Inflammatory macrophage treated with lipopolysaccharide for 1 hour (primary cell): ENCODE measurements at places on chromosomes 7 and 10.

GRCh38 chr10:75208181-75208580 lies 2.4 kb upstream of the VDAC2 start:
- DNase-seq = no peak

GRCh38 chr10:128599030-128599429 lies 472.8 kb upstream of the MKI67 start:
- DNase-seq = no peak

GRCh38 chr10:14558025-14558424 lies 216.7 kb downstream of the FAM107B start:
- DNase-seq = no peak

- no peak for DNase-seq
Measured at GRCh38 chr10:98169379-98169778, 34.9 kb downstream of the R3HCC1L start.

DNA sequence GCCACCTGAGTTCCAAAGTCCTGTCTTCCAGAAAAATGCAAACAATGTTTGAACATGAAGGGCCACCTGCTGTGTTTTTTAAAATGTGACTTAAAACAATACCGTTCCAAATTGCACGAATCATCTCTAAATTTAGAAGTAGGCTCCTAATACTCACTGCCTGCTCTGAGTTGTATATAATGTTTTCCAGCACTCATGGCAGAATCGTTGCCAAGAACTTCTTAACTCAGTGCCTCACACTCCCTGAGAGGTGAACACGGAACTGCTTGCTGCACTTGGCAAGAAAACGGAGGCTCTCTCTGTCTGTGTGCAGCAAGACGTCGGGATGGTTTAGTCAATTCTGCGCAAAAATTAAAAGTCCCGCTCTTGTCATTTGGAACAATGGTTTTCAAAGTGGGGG lies 757.3 kb upstream of the AUTS2 start:
- no peak for DNase-seq

DNA sequence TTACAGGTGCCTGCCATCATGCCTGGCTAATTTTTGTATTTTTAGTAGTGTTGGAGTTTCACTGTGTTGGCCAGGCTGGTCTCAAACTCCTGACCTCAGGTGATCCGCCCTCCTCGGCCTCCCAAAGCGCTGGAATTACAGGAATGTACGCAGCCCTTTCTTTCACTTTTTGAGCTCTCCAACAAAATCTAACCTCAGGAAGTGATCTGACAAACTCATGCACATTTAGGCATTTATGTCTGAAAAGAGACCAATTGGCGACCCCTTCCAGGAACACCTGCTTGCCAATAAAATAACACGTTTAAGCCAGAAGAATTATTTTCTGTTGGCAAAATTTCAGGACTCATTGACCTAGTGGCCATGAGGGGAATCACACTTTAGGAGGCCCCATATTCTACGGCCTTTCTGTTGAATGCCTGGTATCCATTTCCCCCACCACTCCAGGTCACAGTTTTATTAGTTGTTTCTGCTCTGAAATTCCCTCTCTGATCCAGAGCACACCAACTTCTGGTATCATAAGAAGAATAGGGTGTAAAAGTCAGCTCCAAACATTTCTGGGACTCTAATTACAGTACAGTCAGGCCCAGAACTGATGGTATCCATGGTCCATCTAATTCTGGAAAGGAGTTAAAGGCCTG lies 65.8 kb upstream of the FRMD4A start:
- no peak for DNase-seq

- DNase-seq = no peak
Measured at GRCh38 chr7:2645274-2645868, 13.6 kb downstream of the TTYH3 start.

- no peak for DNase-seq
Measured at GRCh38 chr7:42550706-42551470, 313.9 kb upstream of the GLI3 start.

DNA sequence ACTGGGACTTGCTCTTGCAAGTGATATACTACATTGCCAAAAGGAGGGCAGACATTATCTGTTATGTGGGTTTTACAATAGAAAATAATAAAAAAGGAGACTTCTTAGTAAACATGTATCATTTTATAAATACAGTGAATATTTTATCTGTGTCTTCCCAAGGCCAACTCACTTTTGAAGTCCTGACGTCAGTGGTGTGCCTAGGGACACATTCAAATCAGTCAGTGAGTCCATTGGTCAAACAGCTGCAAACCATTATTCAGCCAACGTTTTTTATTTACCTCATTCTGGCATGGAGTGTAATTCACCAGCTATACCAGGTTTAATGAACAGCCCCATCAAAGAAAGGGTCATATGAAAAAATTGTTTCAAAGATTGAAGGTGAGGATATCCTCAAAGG lies 263.7 kb downstream of the IPMK start:
- DNase-seq = no peak

DNA sequence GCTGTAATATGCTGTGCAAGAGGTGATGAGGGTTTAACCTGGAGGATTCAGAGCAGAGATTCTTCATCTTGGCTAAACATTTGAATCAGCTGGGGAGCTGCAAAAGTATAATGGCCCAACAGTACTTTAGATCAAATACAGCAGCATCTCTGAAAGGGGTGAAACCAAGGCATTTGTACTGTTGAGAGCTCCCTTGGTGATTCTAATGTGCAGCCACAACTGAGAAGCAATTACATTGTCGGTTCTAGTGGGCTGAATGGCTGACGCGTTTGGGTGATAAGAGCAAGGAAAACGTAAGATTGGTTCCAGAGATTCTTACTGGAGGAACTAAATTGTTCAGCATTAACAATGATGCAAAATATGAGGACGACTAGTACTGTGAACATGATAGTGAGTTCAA lies 269.7 kb downstream of the AGMO start:
- no peak for DNase-seq

DNA sequence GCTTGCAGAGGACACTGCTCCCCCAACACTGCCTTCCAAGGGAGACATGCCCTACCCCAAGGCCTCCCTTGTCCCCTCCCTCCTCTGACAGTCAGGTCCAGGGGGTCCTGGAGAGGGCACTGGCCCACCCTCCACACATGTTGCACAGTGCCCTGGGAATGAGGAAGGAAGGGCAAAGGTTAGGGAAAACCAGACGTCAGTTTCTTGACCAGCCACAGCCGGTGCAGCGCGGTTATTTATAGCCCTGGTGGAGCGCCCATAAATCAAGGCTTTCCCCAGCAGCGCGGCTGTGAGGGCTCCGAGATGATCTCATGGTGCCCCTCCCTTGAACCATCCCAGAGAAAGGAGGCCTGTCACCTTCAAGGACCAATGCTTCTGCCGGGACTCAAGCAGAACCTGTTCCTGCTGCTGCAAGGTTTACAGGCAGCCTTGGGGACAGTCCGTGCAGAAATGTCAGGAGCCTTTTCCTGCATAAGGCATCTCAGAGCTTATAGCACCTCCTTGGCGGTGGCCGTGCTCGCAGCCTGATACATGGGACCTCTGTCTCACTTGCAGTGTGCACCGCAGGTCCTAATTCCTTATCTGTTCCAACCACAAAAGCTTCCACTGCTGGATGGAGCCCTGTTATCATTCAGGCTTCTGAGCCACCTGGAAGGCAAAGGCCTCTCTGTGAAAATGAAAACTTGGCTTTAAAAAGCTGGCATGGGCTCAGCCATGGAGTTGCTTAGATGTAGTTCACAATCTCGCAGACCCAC lies 127.3 kb downstream of the LHPP start:
- peak; percentile 28 for DNase-seq

DNA sequence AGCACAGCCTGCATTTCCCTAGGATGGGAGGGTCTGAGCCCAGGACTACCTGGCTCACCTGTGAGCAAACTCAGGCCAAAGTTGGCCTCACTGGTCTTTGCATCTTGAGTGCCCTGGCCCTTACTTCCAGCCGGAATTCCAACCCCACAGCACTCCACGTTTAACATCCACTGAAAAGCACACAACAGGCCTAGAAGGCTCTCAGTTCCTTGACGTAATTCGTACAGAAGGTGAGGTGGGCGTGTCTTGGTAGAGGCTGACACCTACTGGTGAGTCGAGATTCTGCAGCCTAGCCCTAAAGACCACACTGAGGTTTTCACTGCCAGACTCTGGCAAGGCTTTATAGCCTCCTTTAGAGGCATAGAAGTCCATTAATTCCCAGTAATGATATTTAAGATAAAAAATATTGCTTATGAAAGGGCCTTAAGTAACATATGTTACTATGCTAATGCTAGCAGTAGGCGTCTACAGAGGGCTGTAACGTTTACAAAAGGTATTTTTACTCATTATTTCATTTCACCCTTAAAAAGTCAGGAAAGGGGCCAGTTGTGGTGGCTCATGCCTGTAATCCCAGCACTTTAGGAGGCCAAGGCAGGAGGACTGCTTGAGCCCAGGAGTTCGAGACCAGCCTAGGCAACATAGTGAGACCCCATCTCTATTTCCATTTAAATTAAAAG lies 95.8 kb downstream of the HIP1 start:
- peak; percentile 94 for DNase-seq

- no peak for DNase-seq
Measured at GRCh38 chr10:101749047-101750016, 26.6 kb downstream of the FGF8 start.

- peak; percentile 79 for DNase-seq
Measured at GRCh38 chr7:129609666-129610065, 1.9 kb upstream of the NRF1 start.

- no peak for DNase-seq
Measured at GRCh38 chr7:2702594-2702957, 14.6 kb downstream of the AMZ1 start.

DNA sequence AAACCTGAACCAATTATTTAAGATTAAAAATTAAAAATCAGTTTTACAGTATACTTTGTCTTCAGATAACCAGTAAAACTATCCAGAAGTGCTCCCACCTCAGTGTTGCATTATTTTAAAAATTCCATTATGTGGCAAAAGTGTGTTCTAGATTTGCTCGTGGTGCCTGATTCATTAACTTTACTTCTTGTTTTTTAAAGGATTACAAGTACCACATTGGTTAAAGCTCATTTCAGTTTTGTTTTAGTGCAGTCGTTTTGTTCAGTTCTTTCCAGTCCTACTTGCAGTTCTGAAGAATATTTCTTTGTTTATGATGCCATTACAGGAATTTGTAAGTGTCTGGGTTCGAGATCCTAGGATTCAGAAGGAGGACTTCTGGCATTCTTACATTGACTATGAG lies 69.0 kb downstream of the SNX10 start:
- DNase-seq = peak; percentile 99

DNA sequence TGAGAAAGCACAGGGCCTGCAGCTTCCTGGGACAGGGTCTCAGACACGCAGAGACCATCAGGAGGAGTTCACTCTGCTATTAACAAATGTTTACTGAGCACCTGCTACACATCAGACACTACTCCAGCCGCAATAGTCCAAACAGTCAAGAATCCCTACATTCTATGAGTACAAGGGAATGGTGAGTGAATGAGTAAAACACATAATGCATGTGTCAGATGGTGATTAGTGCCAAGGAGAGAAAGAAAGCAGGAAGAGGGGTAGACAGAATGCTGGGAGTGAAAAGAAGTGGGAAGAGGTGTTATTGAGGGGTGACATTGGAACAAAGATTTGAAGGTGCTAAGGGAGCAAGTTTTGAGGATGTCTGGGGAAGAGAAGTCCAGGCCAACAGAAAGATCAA lies 634.2 kb upstream of the GALNT17 start:
- no peak for DNase-seq

DNA sequence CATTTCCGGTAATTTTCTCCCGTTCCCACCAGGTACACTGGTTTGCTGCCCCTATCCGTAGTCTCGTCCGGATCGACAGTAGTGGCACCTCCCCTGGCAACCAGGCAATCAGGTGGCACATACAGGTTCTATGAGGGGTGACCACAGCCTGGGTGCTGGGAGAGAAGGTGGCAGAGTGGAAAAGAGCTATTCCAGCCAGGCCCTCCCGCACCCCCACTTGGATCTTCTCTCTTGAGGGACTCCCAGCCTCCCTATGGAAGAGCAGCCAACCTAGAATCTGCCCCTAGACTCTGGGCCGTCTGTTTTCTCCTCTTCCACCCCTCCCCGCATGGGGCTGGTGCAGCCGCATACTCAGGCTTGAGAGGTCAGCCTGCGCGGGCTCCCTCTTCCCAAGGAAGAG lies 58.6 kb downstream of the GPR26 start:
- no peak for DNase-seq

GRCh38 chr10:114810926-114811325 lies 10.7 kb upstream of the FHIP2A start:
- no peak for DNase-seq

DNA sequence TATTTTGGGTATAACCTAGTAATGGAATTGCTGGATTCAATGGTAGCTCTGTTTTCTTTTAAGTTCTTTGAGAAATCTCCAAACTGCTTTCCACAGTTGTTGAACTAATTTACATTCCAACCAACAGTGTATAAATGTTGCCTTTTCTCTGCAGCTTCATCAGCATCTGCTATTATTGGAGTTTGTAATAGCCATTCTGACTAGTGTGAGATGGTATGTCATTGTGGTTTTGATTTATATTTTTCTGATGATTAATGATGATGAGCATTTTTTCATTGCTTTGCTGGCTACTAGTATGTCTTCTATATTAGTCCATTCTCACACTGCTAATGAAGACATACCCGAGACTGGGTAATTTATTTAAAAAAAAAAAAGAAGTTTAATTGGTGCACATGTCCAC lies 248.6 kb upstream of the MAGI2 start:
- no peak for DNase-seq

DNA sequence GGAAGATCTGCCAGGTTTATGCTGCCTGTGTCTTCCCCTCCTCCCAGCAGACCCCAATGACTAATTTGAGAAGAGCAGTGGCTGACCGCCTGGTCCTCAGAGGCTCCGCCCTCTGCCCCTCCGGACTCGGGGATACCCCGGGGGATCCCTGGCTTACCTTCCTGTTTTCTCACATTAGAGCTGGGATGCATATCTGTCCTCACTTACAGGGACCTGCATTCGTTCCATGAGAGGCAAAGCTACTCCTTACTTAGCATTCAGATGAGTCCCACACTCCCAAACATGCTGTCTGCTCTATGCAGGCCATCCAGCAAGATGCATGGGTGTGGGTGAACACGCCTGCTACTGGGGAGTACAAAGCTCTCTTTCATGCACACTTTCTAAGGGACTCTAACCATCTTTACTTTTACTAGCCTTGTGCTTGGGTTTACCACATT lies 24.0 kb downstream of the VOPP1 start:
- DNase-seq = peak; percentile 45

DNA sequence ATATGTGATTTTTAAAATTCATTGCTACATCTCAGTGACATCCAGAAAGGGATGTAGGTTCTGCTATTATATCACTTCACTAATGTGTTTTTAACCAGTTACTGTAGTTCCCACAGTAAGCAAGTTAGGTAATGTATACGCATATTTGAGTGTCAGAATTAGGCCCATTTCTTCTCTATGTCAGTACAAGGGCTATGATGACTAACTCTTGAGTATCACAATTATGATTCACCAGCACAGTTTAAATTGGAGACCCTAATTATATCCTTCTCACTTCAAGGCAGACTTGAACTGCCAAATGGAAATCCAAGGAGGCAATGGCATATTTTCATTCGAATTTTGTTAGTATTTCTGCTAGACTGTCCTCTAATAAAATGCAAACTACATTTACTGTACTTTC lies 23.6 kb downstream of the BZW2 start:
- DNase-seq = no peak

DNA sequence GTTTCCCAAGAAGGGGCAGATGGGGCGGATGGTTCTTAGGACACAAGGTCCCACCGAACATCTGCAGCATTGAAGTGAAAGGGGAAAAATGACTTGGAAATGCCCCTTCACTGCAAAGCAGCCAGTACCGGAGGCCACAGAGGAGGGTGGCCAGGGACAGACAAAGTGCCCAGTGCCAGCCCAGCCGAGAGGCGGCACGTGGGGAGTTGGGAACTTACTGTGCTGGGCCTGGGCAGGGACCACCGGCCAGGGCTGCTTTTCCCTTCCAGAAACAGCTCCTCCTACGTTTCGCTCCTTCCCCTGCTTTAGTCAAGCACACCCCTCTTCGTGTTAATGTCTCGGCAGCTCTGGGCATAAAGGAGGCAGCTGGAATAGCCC lies 129.2 kb downstream of the TNS3 start:
- no peak for DNase-seq
